ENCODE measurements at places on chromosomes 3 and 15. TPM values are rescaled to one million over a fixed set of nuclear protein-coding genes. Genes with fewer than 3 reads are reported as not detected.

TIPARP gene
- 14.5 TPM for total RNA-seq

TUBGCP5 gene
- 10.8 TPM for total RNA-seq

HCN4 gene
- total RNA-seq, result not detected

OR5K4 gene
- total RNA-seq, result not detected

IMPG2 gene
- total RNA-seq, result under 0.01 TPM

FBXL22 gene
- 0.15 TPM for total RNA-seq

ARHGAP11A gene
- total RNA-seq, result 32.6 TPM

ST8SIA2 gene
- total RNA-seq, result not detected

MOBP gene
- total RNA-seq, result not detected

HPS3 gene
- total RNA-seq, result 31.8 TPM

CHDH gene
- total RNA-seq, result 0.34 TPM

GOLGA8B gene
- 16.8 TPM for total RNA-seq

ECE2 gene
- total RNA-seq, result not detected

CCR1 gene
- not detected for total RNA-seq

SKIC8 gene
- 66.1 TPM for total RNA-seq

IL20RB gene
- 3.0 TPM for total RNA-seq

IL17RE gene
- 3.9 TPM for total RNA-seq

LHFPL4 gene
- total RNA-seq, result not detected

ADAMTSL3 gene
- total RNA-seq, result 1.0 TPM

KIF15 gene
- 15.5 TPM for total RNA-seq

NIT2 gene
- 15.8 TPM for total RNA-seq

CKMT1A gene
- total RNA-seq, result not detected

CD80 gene
- total RNA-seq, result not detected

RETNLB gene
- not detected for total RNA-seq

FOXL2 gene
- under 0.01 TPM for total RNA-seq

EPHA3 gene
- total RNA-seq, result 0.15 TPM

EEF1AKMT4 gene
- 5.2 TPM for total RNA-seq

UACA gene
- total RNA-seq, result 24.2 TPM

IL17RC gene
- total RNA-seq, result 44.6 TPM

CCR5 gene
- total RNA-seq, result not detected

KNSTRN gene
- 77.2 TPM for total RNA-seq

TRH gene
- not detected for total RNA-seq

GOLGA8T gene
- total RNA-seq, result not detected

SLC22A13 gene
- not detected for total RNA-seq

ATP13A4 gene
- total RNA-seq, result 0.15 TPM

GNB4 gene
- total RNA-seq, result 56.0 TPM

TERB2 gene
- total RNA-seq, result not detected

LIPH gene
- total RNA-seq, result under 0.01 TPM

KNG1 gene
- not detected for total RNA-seq

Measured in bronchus fibroblast of lung (primary cell).